ENCODE measurements at places on chromosomes 7 and 10. TPM values are rescaled to one million over a fixed set of nuclear protein-coding genes. Genes with fewer than 3 reads are reported as not detected.

Gene PNLIPRP2
- total RNA-seq = not detected

Gene HPS1
- 125 TPM for total RNA-seq

Gene EGFR
- total RNA-seq = not detected

GRCh38 chr7:71414490-71414889 is 282.5 kb downstream of the GALNT17 start:
- H3K27ac ChIP-seq = no peak overlapping the region
- H3K4me1 ChIP-seq = no peaks in the 10 kb centered on the region
- H3K4me3 ChIP-seq = no peak overlapping the region
- no peak for DNase-seq
- no peaks in the 10 kb centered on the region for H3K36me3 ChIP-seq

GRCh38 chr10:78310481-78311080 is 276.9 kb downstream of the RPS24 start:
- DNase-seq = no peak
- H3K27me3 ChIP-seq = no peaks in the 10 kb centered on the region
- H3K36me3 ChIP-seq = no peaks in the 10 kb centered on the region
- H3K27ac ChIP-seq = no peak overlapping the region
- no peak overlapping the region for H3K4me3 ChIP-seq

GRCh38 chr10:36468620-36469019 is 656.8 kb upstream of the ANKRD30A start:
- no peak overlapping the region for H3K4me3 ChIP-seq
- no peaks in the 10 kb centered on the region for H3K36me3 ChIP-seq
- H3K4me1 ChIP-seq = no peaks in the 10 kb centered on the region
- no peak overlapping the region for H3K27ac ChIP-seq
- DNase-seq = no peak
- H3K27me3 ChIP-seq = no peaks in the 10 kb centered on the region

Gene C10orf143
- 9.1 TPM for total RNA-seq

Gene CYP2C9
- not detected for total RNA-seq

Gene OGDHL
- total RNA-seq = not detected

DNA sequence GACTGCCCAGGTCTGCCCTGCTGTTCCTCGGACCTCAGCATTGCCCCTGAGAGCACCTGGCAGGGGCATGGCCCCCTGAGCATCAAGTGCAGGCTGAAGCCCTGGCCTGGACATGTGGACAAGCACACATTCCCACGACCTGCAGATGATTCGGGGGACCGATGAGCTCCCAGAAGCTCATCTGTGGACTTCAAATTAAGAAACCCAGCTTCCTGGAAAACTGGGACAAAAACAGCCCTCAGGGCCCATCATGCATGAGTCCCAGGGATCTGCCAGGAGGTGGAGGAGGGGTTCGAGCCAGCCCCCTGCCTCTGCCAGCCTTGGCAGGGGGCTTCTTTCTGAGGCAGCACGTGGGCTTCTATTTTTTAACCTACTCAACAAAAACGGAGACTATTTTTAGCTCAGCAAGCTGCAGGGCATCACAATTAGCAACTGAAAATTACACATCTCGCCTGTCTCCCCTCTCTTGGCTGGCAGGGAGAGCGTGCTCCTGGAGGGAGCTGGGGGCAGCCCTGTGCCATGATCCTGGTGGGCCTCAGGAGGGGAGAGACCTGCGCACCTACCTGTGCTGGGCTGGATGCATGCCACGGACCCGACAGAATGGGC is 51.8 kb downstream of the RASGEF1A start:
- no peaks in the 10 kb centered on the region for H3K27me3 ChIP-seq
- no peak overlapping the region for H3K27ac ChIP-seq
- DNase-seq = no peak
- H3K4me3 ChIP-seq = no peak overlapping the region

GRCh38 chr7:34454381-34454780 is 203.6 kb upstream of the NPSR1 start:
- no peak for DNase-seq
- H3K27ac ChIP-seq = no peak overlapping the region
- no peaks in the 10 kb centered on the region for H3K27me3 ChIP-seq
- H3K36me3 ChIP-seq = no peaks in the 10 kb centered on the region
- no peak overlapping the region for H3K4me3 ChIP-seq
- no peaks in the 10 kb centered on the region for H3K4me1 ChIP-seq

GRCh38 chr7:121083790-121084251 is 95.3 kb downstream of the CPED1 start:
- H3K4me1 ChIP-seq = peaks cover 5% of the 10 kb centered on the region
- H3K27ac ChIP-seq = no peak overlapping the region

DNA sequence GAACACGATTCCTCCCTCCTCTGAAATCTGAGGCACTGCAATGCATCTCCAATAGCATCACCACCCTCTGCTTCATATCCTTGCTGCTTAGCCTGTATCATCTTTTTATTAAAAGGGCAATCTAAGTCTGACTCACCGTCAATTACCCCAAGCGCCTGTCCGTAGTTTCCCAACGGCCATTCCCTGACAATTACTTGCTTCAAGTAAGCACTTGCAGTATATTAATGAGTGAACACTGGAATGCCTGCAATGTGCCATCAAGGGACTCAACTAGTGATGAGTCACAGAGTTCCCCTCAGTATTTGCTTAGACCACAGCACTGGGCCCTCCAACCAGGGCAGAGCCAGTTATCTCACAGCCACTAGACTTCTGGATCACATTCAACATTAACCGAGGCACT is 19.5 kb upstream of the PPP1R3C start:
- no peaks in the 10 kb centered on the region for H3K4me1 ChIP-seq
- H3K36me3 ChIP-seq = no peaks in the 10 kb centered on the region
- DNase-seq = no peak
- no peak overlapping the region for H3K27ac ChIP-seq
- H3K4me3 ChIP-seq = no peak overlapping the region

GRCh38 chr10:107718864-107719263 is 554.4 kb upstream of the SORCS1 start:
- no peaks in the 10 kb centered on the region for H3K27me3 ChIP-seq
- H3K36me3 ChIP-seq = no peaks in the 10 kb centered on the region
- no peak overlapping the region for H3K27ac ChIP-seq
- no peak overlapping the region for H3K4me3 ChIP-seq

DNA sequence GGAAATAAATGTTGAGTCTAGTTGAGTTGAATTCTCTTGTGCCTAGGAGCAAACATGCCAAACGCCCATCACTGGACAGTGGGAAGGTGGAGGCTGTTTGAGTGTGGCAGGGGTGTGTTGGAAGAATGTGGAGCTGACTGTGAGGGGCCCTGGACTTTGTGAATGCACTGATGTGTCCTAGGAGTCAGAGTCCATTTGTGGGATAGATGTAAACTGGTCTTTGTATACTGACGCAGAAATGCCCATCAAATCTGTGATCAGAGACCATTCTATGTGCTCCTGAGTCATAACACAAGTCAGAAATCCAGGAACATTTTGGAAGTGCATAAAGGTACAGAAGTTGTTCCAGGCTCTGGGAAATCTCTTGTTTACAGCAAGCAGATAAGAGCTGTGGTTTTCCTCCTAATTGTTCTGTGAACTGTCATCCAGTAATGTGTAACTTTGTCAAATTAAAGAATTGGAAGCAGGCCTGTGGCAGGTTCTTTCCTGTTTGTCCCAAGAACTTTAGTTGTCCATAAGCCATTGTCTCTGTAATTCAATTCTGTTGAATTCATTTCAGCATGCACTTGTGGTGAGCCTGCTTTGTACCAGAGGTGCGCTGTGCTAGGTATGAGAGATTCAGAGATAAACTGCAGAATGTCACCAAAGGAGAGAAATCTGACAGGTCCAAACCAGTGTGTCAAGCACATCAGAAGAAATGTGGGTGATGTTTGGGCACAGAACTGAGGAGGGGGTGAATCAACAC is 7.6 kb downstream of the PRXL2A start:
- peaks cover 15% of the 10 kb centered on the region for H3K4me1 ChIP-seq
- no peak overlapping the region for H3K27ac ChIP-seq
- no peak overlapping the region for H3K4me3 ChIP-seq
- H3K36me3 ChIP-seq = no peaks in the 10 kb centered on the region

DNA sequence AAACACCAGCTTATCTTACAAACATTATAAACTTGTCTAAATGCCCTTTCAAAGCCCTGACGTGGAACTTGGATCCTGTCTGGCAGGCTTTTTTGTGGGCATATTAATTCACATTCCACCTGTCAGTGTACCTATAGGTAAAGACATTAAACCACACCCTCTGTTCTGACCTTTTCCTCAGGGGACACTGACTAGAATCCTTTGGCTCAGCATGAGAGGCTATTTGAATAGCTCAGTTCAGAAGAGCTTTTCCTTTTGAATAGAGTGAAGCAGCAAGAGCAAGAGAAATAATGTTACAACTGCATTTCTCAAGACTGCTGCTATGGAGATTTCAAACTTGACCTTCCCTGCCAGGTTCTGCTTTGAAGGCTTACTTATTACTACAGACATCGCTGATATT is 76.9 kb downstream of the CYP51A1 start:
- peaks cover 5% of the 10 kb centered on the region for H3K4me1 ChIP-seq
- no peaks in the 10 kb centered on the region for H3K27me3 ChIP-seq
- no peak overlapping the region for H3K27ac ChIP-seq
- no peak overlapping the region for H3K4me3 ChIP-seq
- DNase-seq = no peak
- H3K36me3 ChIP-seq = peaks cover 1% of the 10 kb centered on the region

GRCh38 chr7:155878674-155879073 is 66.4 kb upstream of the SHH start:
- no peaks in the 10 kb centered on the region for H3K36me3 ChIP-seq
- no peaks in the 10 kb centered on the region for H3K4me1 ChIP-seq
- H3K27me3 ChIP-seq = no peaks in the 10 kb centered on the region
- H3K4me3 ChIP-seq = no peak overlapping the region

Gene MYH16
- not detected for total RNA-seq

GRCh38 chr10:6995341-6995740 is 415.3 kb upstream of the PRKCQ start:
- H3K27me3 ChIP-seq = peaks cover 2% of the 10 kb centered on the region
- DNase-seq = no peak
- no peaks in the 10 kb centered on the region for H3K36me3 ChIP-seq
- no peak overlapping the region for H3K4me3 ChIP-seq
- H3K27ac ChIP-seq = no peak overlapping the region

Gene SPDYE18
- 1.8 TPM for total RNA-seq

GRCh38 chr10:10233229-10233628 is 784.4 kb upstream of the CELF2 start:
- H3K4me3 ChIP-seq = no peak overlapping the region
- H3K27ac ChIP-seq = no peak overlapping the region
- no peaks in the 10 kb centered on the region for H3K27me3 ChIP-seq
- H3K4me1 ChIP-seq = no peaks in the 10 kb centered on the region

GRCh38 chr10:84194424-84195043 is at the start of gene CDHR1:
TSS of gene CDHR1 (plus strand) at chr10:84194537. CDS start at chr10:84194761, 224 bp downstream.
- H3K27me3 ChIP-seq = no peaks in the 10 kb centered on the region
- H3K4me3 ChIP-seq = peak within 1 kb of the TSS; percentile 46
- peak; percentile 62 for DNase-seq

GRCh38 chr7:149883452-149883861 is 9.7 kb downstream of the ATP6V0E2 start:
- H3K4me3 ChIP-seq = no peak overlapping the region
- H3K36me3 ChIP-seq = no peaks in the 10 kb centered on the region
- H3K4me1 ChIP-seq = peaks cover 12% of the 10 kb centered on the region
- DNase-seq = peak; percentile 50

Gene ADAM8
- total RNA-seq = 116 TPM

DNA sequence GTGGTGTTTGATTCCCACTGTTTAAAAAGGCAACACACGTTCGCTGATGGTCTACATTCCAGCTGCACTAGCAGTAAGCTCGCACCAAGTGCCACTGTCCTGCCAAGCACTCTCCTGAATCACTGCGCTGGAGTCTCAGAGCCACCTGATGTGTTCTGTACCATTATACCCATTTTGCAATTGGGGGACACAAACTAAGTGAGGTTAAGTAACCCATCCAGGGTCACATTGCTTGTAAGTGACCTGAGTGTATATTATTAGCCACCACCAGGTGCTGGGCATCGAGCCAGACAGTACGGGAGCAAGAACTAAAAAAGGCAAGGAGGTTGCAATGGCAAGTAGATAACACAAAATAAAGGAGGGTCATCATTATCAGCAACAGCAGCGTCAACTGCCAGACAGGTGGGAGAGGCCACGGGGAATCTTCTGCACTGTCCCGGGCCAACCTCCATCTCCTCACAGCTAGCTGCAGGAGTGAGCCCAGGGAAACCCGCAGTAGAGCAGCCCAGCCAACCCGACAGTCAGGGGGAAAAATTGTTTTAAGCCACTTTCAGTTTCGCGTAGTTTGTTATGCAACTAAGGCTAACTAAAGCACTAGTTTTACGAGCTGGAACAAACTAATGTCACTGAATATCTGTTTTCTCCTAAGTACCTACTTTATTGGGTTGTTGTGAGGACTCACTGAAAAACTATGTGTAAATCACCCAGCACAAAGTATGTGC is 712 bp upstream of the CPVL start:
- no peak overlapping the region for H3K27ac ChIP-seq
- H3K27me3 ChIP-seq = peaks cover 29% of the 10 kb centered on the region
- no peaks in the 10 kb centered on the region for H3K4me1 ChIP-seq
- no peaks in the 10 kb centered on the region for H3K36me3 ChIP-seq
- no peak overlapping the region for H3K4me3 ChIP-seq

DNA sequence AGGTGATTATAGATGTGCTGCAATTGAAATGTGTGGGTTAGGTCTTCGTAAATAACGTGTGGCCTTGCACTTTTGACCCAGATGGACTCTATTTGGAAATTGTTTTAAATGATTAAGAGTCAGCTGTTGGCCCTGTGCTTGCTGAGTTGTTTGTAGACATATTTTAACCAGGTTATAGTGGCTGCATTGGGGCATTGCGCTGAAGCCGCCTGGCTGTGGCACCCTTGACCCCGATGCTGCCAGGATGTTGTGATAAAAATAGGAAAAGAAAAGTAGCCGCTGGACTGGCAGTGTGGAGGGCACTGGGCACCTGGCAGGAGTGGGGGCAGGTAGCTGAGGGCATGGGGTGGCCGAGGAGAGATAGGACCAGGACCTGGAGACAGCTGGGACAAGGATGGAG is 13.4 kb downstream of the LRRC27 start:
- H3K4me3 ChIP-seq = no peak overlapping the region
- peaks cover 3% of the 10 kb centered on the region for H3K4me1 ChIP-seq
- no peak for DNase-seq

DNA sequence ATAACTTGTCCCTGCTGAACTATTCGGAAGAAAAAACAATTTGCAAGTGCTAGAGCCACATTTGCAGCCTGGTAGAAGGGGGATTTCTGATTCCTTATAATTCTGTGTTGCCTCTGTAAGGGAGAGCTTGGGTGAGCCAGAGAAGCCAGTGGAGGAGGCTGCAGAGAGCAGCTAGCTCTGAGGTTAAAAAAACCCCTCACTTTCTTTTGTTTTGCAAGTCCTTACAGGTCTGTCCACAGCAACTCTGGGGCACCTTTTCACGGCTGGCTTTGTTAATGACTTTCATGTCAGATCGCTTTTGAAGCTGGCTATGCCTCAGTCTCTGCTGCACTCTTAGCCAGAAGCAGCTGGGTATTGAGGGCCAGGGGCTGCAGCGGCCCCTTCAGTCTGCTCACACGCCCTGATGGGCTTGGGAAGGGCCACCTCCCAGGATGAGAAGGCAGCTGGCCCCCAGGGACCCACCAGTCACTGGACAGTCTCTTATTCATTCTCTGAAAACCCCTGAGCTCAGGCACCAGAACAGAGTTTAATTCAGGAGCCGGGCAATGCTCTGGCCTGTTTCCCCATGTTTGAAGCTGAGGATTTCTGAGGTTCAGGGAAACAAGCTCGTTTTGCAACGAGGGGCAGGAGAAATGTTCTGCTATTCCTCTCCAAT is 30.9 kb downstream of the TRIM8 start:
- no peak overlapping the region for H3K4me3 ChIP-seq
- no peak overlapping the region for H3K27ac ChIP-seq
- H3K4me1 ChIP-seq = peaks cover 31% of the 10 kb centered on the region
- H3K36me3 ChIP-seq = no peaks in the 10 kb centered on the region
- no peaks in the 10 kb centered on the region for H3K27me3 ChIP-seq

Gene VPS37D
- total RNA-seq = 0.71 TPM
